H9 (cell line): ENCODE measurements at places on chromosomes 12 and 14. TPM values are rescaled to one million over a fixed set of nuclear protein-coding genes. Genes with fewer than 3 reads are reported as not detected.

- no peak for DNase-seq
- H3K4me3 ChIP-seq: no peak overlapping the region
- no peaks in the 10 kb centered on the region for H3K4me1 ChIP-seq
- H3K27me3 ChIP-seq: no peaks in the 10 kb centered on the region
These were observed 141.2 kb upstream of the NOS1 start for GRCh38 chr12:117502633-117503032.

DNA sequence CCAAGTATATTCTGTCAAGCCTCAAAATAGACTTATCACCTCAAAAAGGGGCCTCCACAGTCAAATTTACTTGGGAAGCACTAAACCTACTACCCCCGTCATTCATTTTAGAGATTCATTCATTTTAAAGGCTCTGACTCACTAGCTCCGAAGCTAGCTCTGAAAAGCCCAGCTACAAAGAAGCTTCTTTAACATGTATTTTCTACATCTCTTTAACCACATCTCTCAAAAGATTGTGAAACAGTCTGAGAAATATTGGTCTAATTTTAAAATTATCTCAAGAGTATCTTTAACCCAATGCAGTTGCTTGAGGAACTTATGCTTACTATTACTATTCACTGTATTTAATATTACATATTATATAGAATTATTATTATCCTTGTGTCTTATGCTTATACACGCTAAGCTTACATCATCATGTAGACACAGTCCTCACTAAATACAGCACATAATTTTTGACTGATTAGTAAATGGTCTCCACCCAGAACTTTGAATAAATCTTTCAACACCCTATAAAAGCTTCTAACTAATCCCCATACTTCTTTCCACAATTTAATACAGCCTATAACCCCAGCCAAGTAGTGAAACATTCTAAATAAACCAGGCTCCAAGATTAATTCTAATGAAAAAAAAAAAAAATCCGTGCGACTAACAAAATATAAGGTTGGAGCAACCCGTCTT lies 7.8 kb downstream of the NT5DC3 start:
- H3K27ac ChIP-seq: no peak overlapping the region
- no peak for DNase-seq
- H3K4me1 ChIP-seq: no peaks in the 10 kb centered on the region
- peaks cover 29% of the 10 kb centered on the region for H3K36me3 ChIP-seq
- no peak overlapping the region for H3K4me3 ChIP-seq

DNA sequence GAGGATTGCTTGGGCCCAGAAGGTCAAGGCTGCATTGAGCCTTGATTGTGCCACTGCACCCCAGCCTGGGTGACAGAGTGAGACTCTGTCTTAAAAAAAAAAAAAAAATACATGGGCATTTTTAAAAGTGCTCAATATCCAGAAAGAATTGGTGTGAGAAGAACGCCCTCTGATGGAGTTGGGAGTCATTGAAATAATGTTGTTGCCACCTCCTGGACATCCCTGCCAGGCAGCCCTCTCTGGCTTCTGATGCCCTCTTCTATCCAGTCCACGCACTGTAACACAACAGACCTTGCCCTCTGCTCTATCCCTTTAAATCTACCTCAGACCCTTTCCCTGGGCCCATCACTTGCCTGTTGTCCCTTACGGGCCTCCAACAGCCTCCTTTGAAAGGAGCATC lies 4.9 kb downstream of the PTGDR start:
- H3K4me3 ChIP-seq: no peak overlapping the region
- peaks cover 2% of the 10 kb centered on the region; the same call in 1 of the 2 replicates for H3K4me1 ChIP-seq
- H3K27me3 ChIP-seq: peaks cover 26% of the 10 kb centered on the region; the same call in 1 of the 2 replicates
- no peak for DNase-seq
- no peaks in the 10 kb centered on the region for H3K36me3 ChIP-seq

DNA sequence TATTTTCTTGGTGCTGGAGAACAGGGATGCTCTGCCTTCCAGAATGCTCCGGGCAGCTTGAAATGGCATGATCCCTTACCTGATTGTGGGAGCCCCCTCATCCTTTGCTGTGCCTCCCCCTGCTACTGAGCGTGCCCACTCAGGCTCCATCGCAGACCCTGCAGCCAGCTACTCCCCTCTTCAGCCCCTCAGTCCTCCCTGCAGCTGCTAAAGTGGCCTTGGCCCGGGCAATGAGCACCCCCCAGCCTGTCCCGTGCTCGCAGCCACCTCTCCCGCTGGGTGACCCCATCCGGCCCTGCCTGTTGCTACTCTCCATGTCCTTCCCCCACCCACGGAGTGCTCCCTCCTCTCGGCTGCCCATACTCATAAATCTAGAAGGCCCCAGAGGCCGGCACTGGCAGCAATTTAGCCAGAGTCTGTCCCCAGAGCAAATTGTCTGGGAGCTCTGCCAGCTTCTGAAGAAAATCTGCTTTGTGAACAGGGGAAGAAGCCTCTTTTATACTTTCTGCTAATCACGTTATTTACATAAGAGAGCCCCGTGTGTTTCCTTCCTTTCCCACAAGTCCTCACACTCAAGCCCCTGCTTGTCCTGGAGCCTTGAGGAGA lies 143.7 kb upstream of the FRMD6 start:
- no peaks in the 10 kb centered on the region for H3K36me3 ChIP-seq
- H3K4me3 ChIP-seq: no peak overlapping the region
- no peaks in the 10 kb centered on the region for H3K27me3 ChIP-seq
- H3K4me1 ChIP-seq: no peaks in the 10 kb centered on the region

- H3K27ac ChIP-seq: no peak overlapping the region
- no peak overlapping the region for H3K4me3 ChIP-seq
- H3K4me1 ChIP-seq: peaks cover 3% of the 10 kb centered on the region; the same call in 1 of the 2 replicates
- no peak for DNase-seq
- no peaks in the 10 kb centered on the region for H3K27me3 ChIP-seq
These were observed 89.2 kb downstream of the OTOGL start for GRCh38 chr12:80188576-80188975.

DNA sequence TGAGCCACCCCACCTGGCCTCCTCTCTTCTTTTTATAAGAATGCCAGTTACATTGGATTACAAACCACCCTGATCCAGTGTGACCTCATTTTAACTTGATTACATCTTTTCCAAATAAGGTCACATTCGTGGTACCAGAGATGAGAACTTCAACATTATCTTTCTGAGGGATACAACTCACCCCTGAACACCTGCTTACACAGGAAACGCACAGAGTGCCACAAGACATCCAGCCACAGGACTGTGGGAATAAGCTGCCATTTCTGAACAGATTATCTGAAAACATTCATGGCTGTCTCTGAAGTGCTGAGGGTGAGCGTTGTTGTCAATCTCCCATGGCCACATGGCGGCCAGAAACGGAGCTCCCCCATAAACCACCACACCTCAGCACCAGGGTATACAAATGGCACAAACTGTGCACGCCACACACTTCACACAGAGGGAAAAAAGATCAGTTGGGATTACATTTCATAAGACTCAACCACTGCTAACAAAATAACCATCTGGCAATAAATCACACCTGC lies 23.7 kb downstream of the FOXN3 start:
- H3K4me1 ChIP-seq: peaks cover 20% of the 10 kb centered on the region; the same call in 1 of the 2 replicates
- H3K27me3 ChIP-seq: no peaks in the 10 kb centered on the region
- no peak for DNase-seq
- no peak overlapping the region for H3K4me3 ChIP-seq
- peaks cover 14% of the 10 kb centered on the region; the same call in 2 of the 3 replicates for H3K36me3 ChIP-seq
- no peak overlapping the region for H3K27ac ChIP-seq

DNA sequence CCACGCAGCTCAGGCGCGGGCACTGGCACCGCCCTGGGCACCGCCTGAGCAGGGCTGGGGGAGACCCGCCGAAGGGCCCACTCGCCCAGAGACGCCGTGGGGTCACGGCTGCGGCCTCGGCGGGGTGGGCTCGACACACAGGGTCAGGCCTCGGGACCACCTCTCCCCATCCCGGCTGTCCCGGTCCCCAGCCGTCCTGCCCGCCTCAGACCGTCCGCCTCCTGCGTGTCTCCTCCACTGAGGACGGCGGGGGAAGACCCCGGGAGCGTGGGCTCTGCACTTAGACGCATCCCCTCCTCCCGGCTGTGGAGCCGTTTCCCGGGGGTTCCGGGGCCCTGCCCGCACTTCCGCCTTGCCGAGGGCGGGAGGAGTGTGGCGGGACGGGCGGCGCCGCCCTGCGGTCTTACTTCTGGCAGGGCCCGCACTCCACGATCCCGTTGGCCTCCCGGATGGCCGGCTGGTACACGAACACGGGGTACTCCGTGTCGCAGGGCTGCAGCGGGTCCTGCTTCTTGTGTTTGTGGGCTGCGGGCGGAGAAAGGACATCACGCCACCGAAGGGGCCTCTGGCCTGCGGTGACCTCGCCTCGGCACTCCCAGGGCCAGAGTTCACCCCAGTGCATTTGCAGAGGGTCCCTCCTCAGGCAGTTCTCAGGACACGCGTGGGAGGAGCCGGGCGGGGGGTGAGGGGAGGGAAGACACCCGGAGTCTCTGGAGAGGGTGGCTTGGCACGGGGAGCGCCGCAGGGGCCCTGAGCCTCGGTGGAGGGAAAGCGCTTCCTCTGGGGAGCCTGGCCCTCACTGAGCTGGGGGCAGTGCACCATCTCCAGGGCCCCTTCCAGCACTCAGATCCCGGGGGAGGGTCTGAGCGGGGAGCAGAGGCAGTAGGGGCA lies 23.1 kb upstream of the LRTM2 start:
- H3K27ac ChIP-seq: no peak overlapping the region
- no peak overlapping the region for H3K4me3 ChIP-seq
- peak; percentile 56 for DNase-seq
- H3K27me3 ChIP-seq: no peaks in the 10 kb centered on the region
- no peaks in the 10 kb centered on the region for H3K4me1 ChIP-seq

DNA sequence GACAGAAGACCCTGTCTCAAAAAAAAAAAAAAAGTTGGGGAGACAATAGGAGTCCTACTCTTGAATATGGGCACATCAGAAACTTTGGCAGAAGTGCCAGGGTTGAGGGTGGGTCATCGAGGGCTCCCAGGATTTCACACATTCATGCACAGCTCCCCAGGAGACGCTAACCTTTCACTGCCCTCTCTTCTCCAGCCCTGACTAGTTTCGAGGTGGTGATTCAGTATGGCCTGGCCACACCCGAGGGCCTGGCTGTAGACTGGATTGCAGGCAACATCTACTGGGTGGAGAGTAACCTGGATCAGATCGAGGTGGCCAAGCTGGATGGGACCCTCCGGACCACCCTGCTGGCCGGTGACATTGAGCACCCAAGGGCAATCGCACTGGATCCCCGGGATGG lies 29.4 kb upstream of the LRP1-AS start:
- no peak for DNase-seq
- no peaks in the 10 kb centered on the region for H3K27me3 ChIP-seq
- H3K36me3 ChIP-seq: peaks cover 84% of the 10 kb centered on the region
- H3K4me3 ChIP-seq: no peak overlapping the region

GRCh38 chr12:25436206-25437030 lies 116.7 kb downstream of the LMNTD1 start:
- no peaks in the 10 kb centered on the region; the same call in 1 of the 2 replicates for H3K4me1 ChIP-seq
- no peaks in the 10 kb centered on the region for H3K36me3 ChIP-seq
- H3K4me3 ChIP-seq: no peak overlapping the region
- DNase-seq: peak; percentile 47
- no peak overlapping the region for H3K27ac ChIP-seq

GRCh38 chr12:113315358-113315757 lies 19.6 kb downstream of the SLC8B1 start:
- no peaks in the 10 kb centered on the region for H3K4me1 ChIP-seq
- H3K27ac ChIP-seq: no peak overlapping the region
- peaks cover 16% of the 10 kb centered on the region for H3K36me3 ChIP-seq
- peak; percentile 26 for DNase-seq
- H3K27me3 ChIP-seq: no peaks in the 10 kb centered on the region
- H3K4me3 ChIP-seq: no peak overlapping the region

KRT83 gene
- not detected in 2 replicates for total RNA-seq

- H3K36me3 ChIP-seq: no peaks in the 10 kb centered on the region
- no peak for DNase-seq
- H3K27ac ChIP-seq: no peak overlapping the region
- H3K4me3 ChIP-seq: no peak overlapping the region
- H3K27me3 ChIP-seq: no peaks in the 10 kb centered on the region
These were observed 976.7 kb upstream of the TMEM132C start for GRCh38 chr12:127290251-127290650.
